Activated CD8-positive, alpha-beta T cell treated with anti-CD3 and anti-CD28 coated beads for 36 hours (primary cell): ENCODE measurements at places on chromosomes 5 and 9. TPM values are rescaled to one million over a fixed set of nuclear protein-coding genes. Genes with fewer than 3 reads are reported as not detected.
A peak's percentile ranks its signal among the peaks of the same experiment; 100 is the strongest.

GRCh38 chr9:133333566-133333965, 2.4 kb downstream of the SURF6 start:
- H3K27ac ChIP-seq: peak overlapping the region; percentile 86
- H3K36me3 ChIP-seq: peaks cover 63% of the 10 kb centered on the region
- peak overlapping the region; percentile 97 for H3K4me3 ChIP-seq
- H3K4me1 ChIP-seq: peaks cover 34% of the 10 kb centered on the region
- no peak for DNase-seq

GRCh38 chr5:35194635-35195471, 35.4 kb downstream of the PRLR start:
- no peak overlapping the region for H3K4me3 ChIP-seq
- H3K4me1 ChIP-seq: no peaks in the 10 kb centered on the region
- H3K27ac ChIP-seq: no peak overlapping the region
- DNase-seq: no peak

- no peak for DNase-seq
- H3K4me3 ChIP-seq: no peak overlapping the region
Measured at GRCh38 chr5:120306303-120306702, 157.8 kb upstream of the PRR16 start.

RRAGA gene
- total RNA-seq: 56.3 TPM

DOK3 gene
- 7.4 TPM for total RNA-seq
